ENCODE measurements at places on chromosomes 3 and 15. TPM values are rescaled to one million over a fixed set of nuclear protein-coding genes. Genes with fewer than 3 reads are reported as not detected.

DNA sequence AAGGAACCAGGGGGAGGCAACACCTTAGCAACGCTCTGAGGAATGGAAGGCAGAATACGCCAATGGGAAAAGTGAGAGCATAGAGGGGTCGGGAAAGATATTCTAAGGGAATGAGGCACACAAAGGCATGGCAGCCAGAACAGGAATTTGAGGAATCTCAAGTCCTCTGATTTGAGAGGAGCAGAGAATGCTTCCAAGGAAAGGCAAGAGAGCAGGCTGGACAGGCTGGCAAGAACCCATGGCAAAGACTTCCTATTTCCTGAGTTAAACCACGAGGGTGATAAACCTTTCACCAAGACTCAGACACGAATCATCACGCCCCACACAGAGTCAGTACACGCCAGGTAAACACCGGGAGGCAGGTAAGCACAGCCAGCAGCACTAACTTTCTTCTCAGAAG, 109.8 kb downstream of the IGF2BP2 start:
- H3K4me3 ChIP-seq = no peak overlapping the region
- H3K36me3 ChIP-seq = no peaks in the 10 kb centered on the region
- no peaks in the 10 kb centered on the region for H3K4me1 ChIP-seq

The PROK2 gene
- not detected for total RNA-seq

DNA sequence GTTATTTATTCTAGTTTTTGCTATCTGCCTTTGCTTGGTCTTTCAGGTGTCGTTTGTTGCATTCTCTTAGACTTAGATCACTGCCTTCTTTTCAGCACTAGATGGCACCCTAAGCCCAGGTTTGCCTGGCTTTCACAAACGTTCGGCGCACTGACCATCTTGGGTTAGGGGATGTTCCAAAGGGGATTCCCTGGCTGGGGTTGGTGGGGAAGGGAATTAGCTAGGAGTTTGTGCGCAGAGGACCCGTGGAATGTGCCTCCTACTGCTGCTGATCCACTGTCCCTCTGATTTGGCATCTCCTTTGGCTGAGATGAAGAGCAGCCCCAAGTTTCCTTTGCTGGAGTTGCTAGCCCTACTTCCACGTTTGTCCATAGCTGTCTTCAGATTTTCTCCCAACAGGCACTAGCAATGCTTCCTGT, 33.9 kb downstream of the PFN2 start:
- peak; percentile 54 for DNase-seq
- H3K36me3 ChIP-seq = peaks cover 3% of the 10 kb centered on the region
- H3K27ac ChIP-seq = no peak overlapping the region
- H3K27me3 ChIP-seq = no peaks in the 10 kb centered on the region
- no peaks in the 10 kb centered on the region for H3K4me1 ChIP-seq

- H3K27me3 ChIP-seq = peaks cover 4% of the 10 kb centered on the region
- H3K4me1 ChIP-seq = no peaks in the 10 kb centered on the region
- H3K27ac ChIP-seq = no peak overlapping the region
- no peak overlapping the region for H3K4me3 ChIP-seq
- no peaks in the 10 kb centered on the region for H3K36me3 ChIP-seq
- DNase-seq = no peak
Observed at GRCh38 chr3:53817211-53817610, 29.0 kb downstream of the CHDH start.

The SST gene
- total RNA-seq = not detected

The TM4SF4 gene
- not detected for total RNA-seq

GRCh38 chr3:31448882-31449243, 83.9 kb upstream of the STT3B start:
- peaks cover 4% of the 10 kb centered on the region for H3K4me1 ChIP-seq
- H3K4me3 ChIP-seq = no peak overlapping the region
- H3K27me3 ChIP-seq = no peaks in the 10 kb centered on the region
- H3K36me3 ChIP-seq = no peaks in the 10 kb centered on the region

- no peak for DNase-seq
- no peaks in the 10 kb centered on the region for H3K36me3 ChIP-seq
- H3K27me3 ChIP-seq = no peaks in the 10 kb centered on the region
- H3K4me3 ChIP-seq = no peak overlapping the region
- no peaks in the 10 kb centered on the region for H3K4me1 ChIP-seq
Observed at GRCh38 chr3:173823911-173824460, 426.4 kb downstream of the NLGN1 start.

The MINAR1 gene
- total RNA-seq = 0.27 TPM

GRCh38 chr15:65558336-65558735, 28.1 kb downstream of the HACD3 start:
- no peak overlapping the region for H3K27ac ChIP-seq
- H3K36me3 ChIP-seq = peaks cover 35% of the 10 kb centered on the region
- H3K4me1 ChIP-seq = no peaks in the 10 kb centered on the region
- no peaks in the 10 kb centered on the region for H3K27me3 ChIP-seq
- no peak overlapping the region for H3K4me3 ChIP-seq
- DNase-seq = no peak

The ROBO2 gene
- not detected for total RNA-seq

GRCh38 chr3:151171145-151171757, 31.8 kb downstream of the GPR171 start:
- H3K4me3 ChIP-seq = no peak overlapping the region
- no peaks in the 10 kb centered on the region for H3K27me3 ChIP-seq
- H3K4me1 ChIP-seq = peaks cover 35% of the 10 kb centered on the region
- H3K36me3 ChIP-seq = no peaks in the 10 kb centered on the region

The ZBTB47 gene
- 1.6 TPM for total RNA-seq

DNA sequence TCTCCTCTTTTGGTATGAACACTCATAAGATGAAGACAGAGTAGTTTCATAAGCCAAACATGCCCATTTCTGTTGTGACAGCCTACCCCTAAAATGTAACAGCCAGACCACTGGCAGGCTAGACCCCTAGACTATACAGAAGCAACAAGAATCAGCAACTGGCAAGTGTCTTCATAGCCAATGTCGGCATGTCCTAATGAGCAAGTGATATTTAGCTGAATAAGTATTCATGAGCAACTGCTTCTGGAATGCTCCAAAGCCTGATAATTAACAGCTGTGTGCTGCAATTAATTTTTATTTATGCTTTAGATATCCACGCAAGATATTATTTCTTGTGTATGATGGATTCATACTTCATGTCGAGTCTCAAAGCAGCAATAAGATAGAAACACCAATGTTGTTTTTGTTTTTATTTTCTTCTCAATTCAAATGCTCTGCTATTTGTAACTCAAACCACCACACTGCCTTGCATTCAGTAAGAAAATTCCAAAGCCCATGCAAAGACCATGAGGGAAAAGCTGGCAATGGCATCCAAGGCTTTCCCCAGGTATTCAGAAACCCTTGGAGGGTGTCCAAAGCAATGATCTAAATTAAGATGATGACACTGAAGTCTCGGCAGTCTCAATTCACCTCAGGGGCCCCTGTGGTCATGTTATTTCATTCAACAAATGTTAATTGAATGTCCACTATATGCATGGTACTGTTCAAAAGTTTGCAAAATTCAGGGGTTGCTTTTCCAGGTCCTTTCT, 167.7 kb upstream of the NECTIN3 start:
- H3K27me3 ChIP-seq = no peaks in the 10 kb centered on the region
- no peak overlapping the region for H3K4me3 ChIP-seq
- no peaks in the 10 kb centered on the region for H3K36me3 ChIP-seq
- H3K4me1 ChIP-seq = no peaks in the 10 kb centered on the region
- H3K27ac ChIP-seq = no peak overlapping the region

DNA sequence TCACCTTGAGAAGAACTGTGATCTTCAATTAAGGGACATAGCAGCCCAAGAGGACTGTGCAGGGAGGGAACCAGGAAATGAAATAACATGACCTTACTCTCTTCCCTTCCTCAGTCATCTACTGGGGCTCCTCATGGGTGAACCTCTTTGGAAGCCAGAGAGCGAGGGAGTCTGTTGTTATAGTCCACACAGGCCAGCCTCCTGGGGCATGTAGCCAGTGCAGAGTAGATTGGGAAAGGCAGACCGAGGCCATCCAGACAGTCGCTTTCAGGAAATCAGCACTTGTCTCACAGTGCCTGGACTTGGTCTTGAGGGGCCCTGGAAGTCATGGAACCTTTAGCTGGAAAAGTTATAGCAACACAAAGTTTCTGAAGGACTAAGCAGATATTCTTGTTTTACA, 6.1 kb downstream of the CRTAP start:
- DNase-seq = no peak
- H3K36me3 ChIP-seq = no peaks in the 10 kb centered on the region
- no peak overlapping the region for H3K4me3 ChIP-seq
- H3K27ac ChIP-seq = no peak overlapping the region

The CPN2 gene
- total RNA-seq = not detected

- no peak for DNase-seq
- no peaks in the 10 kb centered on the region for H3K27me3 ChIP-seq
- H3K4me3 ChIP-seq = no peak overlapping the region
- H3K36me3 ChIP-seq = no peaks in the 10 kb centered on the region
Observed at GRCh38 chr15:29934251-29934650, 112.0 kb upstream of the TJP1 start.

- no peaks in the 10 kb centered on the region for H3K4me1 ChIP-seq
- no peak overlapping the region for H3K27ac ChIP-seq
- no peak for DNase-seq
- no peaks in the 10 kb centered on the region for H3K36me3 ChIP-seq
- no peak overlapping the region for H3K4me3 ChIP-seq
Observed at GRCh38 chr3:33914731-33915379, 116.4 kb downstream of the PDCD6IP start.

GRCh38 chr15:34951993-34952392, 17.5 kb downstream of the AQR start:
- peaks cover 41% of the 10 kb centered on the region for H3K36me3 ChIP-seq
- no peaks in the 10 kb centered on the region for H3K27me3 ChIP-seq
- DNase-seq = no peak
- no peak overlapping the region for H3K27ac ChIP-seq

- no peaks in the 10 kb centered on the region for H3K27me3 ChIP-seq
- peak overlapping the region; percentile 7 for H3K4me3 ChIP-seq
- DNase-seq = peak; percentile 25
- no peaks in the 10 kb centered on the region for H3K36me3 ChIP-seq
- H3K4me1 ChIP-seq = peaks cover 8% of the 10 kb centered on the region
Observed at GRCh38 chr3:151328298-151328995, 902 bp downstream of the P2RY13 start.

DNA sequence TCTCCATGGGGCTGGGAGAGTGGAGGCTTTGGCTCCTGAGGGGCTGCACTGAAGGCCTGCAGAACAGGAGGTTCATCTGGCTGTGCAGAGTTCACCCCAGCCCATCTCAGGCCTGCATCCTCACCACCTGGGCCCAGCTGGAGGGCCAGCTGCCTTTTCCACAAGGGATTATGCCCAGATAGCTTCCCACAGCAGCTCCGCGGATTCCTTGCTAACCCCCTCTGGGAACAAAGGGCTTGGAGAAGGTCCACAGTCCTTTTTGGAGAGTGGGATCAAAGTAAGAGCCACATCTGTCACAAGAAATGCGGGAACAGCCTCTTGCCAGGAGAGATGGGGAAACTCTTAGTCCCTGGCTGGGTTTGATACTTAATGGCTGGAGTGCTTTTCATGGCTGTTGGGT, 164.7 kb upstream of the RGMA start:
- H3K27me3 ChIP-seq = no peaks in the 10 kb centered on the region
- no peaks in the 10 kb centered on the region for H3K36me3 ChIP-seq
- no peak for DNase-seq
- H3K4me3 ChIP-seq = no peak overlapping the region
- no peak overlapping the region for H3K27ac ChIP-seq

- no peak for DNase-seq
- no peaks in the 10 kb centered on the region for H3K27me3 ChIP-seq
- no peaks in the 10 kb centered on the region for H3K36me3 ChIP-seq
- no peak overlapping the region for H3K4me3 ChIP-seq
- H3K4me1 ChIP-seq = peaks cover 10% of the 10 kb centered on the region
- H3K27ac ChIP-seq = no peak overlapping the region
Observed at GRCh38 chr15:73283366-73283962, 85.3 kb downstream of the HCN4 start.

The FEZF2 gene
- not detected for total RNA-seq

The THAP10 gene
- total RNA-seq = 0.37 TPM

Measured in B cell (primary cell).